ENCODE measurements at places on chromosomes 1 and 21.

DNA sequence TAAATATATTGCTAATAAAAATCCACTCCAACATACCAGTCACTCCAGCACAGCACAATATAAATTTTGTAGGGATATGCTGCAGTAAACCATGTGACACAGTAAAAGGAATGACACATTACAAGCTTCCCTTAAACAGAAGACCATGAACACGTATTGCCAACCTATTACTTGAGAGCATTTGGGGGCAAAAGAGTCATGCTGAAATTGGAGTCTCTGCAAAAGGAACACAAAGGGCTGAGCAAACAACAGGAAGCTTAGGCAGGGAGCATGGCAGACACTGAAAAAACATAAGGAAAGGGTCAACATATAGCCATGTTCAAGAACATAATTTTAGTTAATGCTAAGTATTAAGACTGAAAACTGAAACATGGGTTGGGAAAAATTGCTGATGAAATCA, 214.5 kb downstream of the SMYD3 start:
- DNase-seq = no peak

DNA sequence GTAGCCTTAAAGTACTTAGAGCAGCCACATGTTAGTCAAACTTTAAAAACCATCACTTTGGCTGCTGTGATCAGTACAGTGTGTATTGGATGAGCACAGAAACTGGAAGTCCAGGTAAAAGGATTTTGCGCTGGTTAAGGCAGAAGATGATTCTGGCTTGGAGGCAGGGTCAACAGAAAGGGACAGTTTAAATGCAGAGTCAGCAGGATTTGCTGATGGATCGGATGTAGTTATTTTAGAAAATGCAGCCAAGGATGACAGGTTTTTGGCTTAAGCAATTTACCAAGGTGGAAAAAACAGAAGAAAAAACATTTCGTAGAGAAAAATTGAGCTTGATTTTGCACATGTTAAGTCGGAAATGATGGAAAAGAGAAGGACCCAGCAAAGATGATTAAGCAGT, 45.9 kb upstream of the MORC3 start:
- no peak for DNase-seq

GRCh38 chr1:150944856-150945255, 18.7 kb downstream of the SETDB1 start:
- DNase-seq = no peak

- no peak for DNase-seq
Measured at GRCh38 chr1:97192872-97193572, 471.4 kb downstream of the PTBP2 start.

GRCh38 chr21:28687586-28687985, 305.1 kb downstream of the LTN1 start:
- no peak for DNase-seq

DNA sequence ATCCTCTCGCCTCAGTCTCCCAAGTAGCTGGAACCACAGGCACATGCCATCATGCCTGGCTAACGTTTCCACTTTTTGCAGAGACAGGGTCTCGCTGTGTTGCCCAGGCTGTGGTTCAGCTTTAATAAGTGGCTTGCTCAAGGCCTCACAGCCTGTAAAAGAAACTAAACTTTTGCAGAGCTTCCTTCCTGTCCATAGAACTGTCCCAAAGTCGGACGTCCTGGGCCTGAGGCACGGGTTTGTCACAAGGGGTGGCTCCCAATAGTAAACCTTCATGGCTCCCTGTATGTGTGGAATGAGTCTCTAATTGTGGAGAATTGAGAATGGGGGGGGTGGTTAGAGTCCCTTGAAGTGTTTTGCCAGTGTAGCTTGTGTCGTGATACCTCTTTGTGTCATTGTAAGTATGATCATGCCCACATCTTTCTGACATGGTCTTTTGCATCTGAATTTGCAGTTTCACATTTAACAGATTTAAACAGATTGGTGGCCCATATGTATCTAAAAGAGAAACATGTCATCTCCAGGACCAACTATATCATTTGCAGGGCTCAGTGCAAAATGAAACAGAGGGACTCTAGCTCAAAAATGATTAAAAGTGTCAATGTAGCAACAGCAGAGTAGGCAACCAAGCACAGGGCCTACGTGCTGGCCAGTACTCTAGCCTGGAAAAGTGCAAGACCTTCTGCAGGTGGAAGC, 332.1 kb downstream of the KIF26B start:
- no peak for DNase-seq

GRCh38 chr21:26820509-26820908, 24.7 kb downstream of the ADAMTS1 start:
- no peak for DNase-seq

GRCh38 chr1:201842472-201843027, 13.6 kb downstream of the IPO9 start:
- DNase-seq = no peak

DNA sequence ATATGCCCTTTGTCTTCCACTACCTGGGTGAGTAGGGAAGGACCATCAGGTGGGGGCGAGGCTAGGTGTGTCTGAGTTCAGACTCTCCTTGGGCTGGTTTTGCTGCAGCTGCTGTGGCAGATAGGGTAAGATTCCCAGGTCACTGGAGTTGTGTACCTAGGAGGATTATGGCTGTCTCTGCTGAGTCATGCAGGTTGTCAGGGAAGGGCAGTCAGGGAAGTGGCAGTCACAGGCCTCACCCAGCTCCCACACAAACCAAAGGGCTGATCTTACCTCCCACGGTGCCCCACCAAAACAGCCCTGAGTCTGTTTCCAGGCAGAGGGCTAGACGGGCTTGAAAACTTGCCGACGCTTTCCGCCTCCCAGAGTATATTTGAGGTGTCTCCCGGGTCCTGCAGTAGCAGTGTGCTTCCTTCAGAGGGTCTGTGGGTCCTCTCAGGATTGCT, 201.6 kb upstream of the PLXNA2 start:
- no peak for DNase-seq

DNA sequence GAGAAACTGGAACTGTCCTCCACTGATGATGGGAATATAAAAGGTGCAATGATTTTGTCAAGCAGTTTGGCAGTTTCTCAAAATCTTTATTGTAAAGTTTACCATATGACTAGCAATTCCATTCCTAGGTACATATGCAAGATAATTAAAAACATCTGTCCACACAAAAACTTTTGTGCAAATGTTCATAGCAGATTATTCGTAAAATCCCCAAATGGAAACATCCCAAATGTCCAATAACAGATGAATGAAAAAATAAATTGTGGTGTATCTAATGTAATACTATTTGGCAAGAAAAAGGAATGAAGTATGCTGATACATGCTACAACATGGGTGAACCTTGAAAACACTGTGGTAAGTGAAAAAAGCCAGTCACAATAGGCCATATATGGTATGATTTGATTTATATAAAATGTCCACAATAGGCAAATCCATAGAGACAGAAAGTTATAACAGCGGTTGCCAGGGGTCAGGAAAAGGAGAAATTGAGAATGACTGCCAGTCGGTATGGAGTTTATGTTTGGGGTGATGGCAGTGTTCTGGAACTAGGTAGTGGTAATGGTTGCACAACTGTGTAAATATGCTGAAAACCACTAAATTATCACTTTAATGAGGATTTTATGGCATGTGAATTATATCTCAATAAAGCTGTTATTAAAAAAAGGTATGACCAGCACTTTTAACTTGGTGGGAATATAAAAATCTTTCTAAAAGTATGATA, 81.7 kb upstream of the BEND5 start:
- DNase-seq = no peak

DNA sequence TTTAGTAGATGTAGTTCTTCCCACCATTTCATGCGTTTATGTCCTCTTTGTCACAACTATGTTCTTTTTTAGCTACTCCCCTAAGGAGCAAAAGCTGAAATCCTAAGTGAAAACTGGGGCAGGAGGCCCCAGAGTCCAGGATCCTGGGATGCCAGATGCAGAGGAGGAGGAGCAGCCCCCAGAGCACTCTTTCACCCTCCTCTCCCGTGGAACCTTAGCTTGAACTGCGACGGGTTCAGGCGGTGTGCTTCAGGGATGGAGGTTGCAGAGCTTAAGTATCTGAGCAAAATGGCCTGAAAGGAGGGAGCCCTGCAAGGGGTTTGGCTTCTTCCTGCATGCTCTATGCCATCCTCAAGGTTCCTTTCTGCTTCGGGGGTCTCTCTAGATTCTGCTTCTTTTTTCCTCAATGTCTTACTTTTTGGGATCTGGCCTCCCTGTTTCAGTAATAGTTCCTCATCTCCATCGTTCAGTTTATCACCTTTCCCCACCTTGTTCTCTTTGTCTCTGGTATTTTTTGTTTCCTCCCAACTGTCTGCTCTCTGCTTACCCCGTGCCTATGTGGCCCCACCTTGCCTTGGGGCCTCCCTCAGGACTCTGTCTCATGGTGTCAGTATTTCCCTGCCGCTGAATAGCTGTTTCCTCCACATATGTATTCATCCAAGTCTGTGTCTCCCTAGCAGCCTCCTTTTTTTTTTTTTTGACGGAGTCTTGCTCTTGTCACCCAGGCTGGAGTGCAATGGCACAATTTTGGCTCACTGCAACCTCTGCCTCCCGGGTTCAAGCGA, 2.7 kb upstream of the NHLH1 start:
- DNase-seq = no peak

DNA sequence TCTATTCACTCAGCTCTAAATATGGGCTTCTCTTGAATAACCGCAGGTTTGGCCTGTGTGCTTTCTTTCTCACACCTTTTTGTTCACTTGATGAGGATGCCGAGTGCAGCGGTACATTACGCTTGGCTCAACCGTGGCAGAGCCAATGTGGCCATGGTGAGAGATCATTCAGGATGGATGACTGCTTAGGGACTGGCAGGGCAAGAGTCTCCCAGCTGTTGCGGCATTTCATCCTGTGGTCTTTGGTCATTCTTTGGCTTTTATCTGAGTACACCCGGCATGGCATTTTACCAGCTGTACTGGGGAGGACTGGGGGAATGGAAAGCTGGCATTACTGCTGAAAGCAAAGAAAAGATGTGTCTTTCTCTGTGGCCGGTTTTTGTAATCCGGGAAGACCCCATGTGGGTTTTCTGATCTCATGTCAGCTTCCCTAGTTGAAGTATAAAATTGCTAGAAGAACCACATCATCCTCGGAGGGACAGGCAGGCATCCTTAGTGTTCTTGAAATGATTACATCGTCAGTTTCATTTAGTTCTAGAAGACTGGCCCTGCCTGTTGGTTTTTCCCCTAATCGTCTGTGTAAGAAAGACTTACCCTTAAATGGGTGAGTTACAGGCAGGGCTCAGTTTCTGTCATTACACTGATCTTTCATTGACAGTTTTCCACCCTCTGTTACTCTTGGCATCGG, 15.1 kb downstream of the PCP4 start:
- no peak for DNase-seq
